ENCODE measurements at places on chromosomes 7 and 10.

- DNase-seq, result no peak
These were observed 417.3 kb downstream of the RPS24 start for GRCh38 chr10:78450807-78451485.

DNA sequence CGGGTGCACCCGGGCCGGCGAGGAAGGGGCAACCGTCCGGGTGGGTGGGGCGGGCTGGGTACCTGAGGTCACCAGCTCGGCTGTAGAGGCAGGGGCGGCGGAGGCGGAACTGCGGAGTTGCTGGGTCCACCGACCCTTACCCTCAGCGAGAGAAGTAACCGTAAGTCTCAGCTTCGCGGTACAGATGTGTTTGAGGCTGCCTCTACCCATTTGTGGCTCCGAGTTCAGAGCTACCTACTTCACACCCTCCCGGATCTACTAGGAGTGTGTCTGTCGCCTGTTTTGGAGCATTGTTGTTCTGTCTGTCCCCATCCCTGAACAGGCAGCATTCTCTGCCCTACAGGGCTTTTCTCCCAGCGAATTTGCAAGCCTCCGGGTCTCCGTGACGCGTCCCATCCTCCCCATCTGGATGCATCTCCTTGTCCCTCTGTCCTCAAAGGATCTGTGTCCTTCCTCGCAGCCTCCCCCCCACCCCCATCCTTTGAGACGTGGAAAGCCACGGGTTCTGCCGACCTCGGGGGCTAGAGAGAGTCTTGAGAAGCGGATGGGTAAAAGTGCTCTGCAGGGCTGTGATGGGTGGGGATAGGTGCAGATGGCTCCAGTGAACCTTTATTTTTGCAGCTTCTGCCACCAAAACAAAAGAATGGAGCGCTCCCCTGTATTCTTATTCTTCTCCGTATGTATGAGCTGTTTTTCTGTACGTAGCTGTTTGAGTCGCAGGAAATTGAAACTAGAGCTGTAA lies 757 bp downstream of the ANKIB1 start:
- DNase-seq, result peak; percentile 47

GRCh38 chr10:61900829-61901792 lies at the start of gene ARID5B:
Gene ARID5B, plus strand, starts transcription at chr10:61901699. Its CDS starts 11 bp downstream, at chr10:61901710.
- peak; percentile 81 for DNase-seq

- DNase-seq, result no peak
These were observed 22.7 kb upstream of the FRMD4A start for GRCh38 chr10:14353291-14353913.

- no peak for DNase-seq
These were observed 49.5 kb upstream of the FAM180A start for GRCh38 chr7:135798095-135798494.

GRCh38 chr10:29499993-29500537 lies 134.7 kb downstream of the SVIL start:
- no peak for DNase-seq

Measured in hindlimb muscle (tissue), 1 donor.